ENCODE measurements at places on chromosomes 1 and 21.

DNA sequence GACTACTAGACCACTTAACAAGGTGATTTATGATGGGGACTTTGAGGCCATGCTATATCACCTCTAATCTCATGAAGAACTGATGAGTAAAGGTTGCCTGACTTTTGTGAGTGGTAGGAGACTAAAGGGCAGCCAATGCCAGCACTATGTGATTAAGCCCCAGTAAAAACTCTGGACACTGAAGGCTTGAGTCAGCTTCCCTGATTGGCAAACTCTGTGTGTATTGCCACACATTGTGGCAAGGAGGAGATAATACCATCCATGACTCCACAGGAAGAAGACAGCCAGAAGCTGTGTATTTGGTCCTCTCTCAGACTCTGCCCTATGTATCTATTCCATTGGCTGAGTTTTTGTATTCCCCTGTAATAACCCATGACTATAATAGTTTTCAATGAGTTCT, 413.3 kb upstream of the ZRANB2 start:
- DNase-seq = no peak
- no peaks in the 10 kb centered on the region for H3K27me3 ChIP-seq
- H3K27ac ChIP-seq = no peak overlapping the region
- H3K4me1 ChIP-seq = no peaks in the 10 kb centered on the region

DNA sequence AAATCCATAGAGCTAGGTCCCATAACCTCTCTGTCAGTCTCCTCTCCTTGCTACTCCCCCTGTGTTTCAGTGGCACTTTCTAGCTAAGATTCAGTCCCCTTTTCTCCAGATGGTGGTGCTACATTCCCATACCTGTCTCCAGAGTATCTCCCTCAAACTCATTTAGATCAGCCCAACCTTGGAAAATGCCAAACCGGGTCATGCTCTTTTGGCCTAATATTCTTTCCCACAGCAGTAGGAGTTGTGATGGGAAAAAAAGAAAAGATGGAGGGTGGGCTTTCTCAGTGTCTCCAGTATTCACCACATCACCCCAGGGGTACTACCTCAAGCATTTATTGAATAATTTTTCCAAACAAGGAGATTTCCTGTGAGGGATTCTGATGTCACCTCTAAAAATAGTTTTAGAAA, 3.2 kb upstream of the RXFP4 start:
- H3K27me3 ChIP-seq = no peaks in the 10 kb centered on the region
- H3K4me3 ChIP-seq = no peak overlapping the region
- H3K4me1 ChIP-seq = peaks cover 32% of the 10 kb centered on the region
- H3K27ac ChIP-seq = no peak overlapping the region
- DNase-seq = no peak

- no peaks in the 10 kb centered on the region for H3K27me3 ChIP-seq
- no peak overlapping the region for H3K4me3 ChIP-seq
- no peaks in the 10 kb centered on the region for H3K36me3 ChIP-seq
- DNase-seq = no peak
- H3K27ac ChIP-seq = no peak overlapping the region
- H3K4me1 ChIP-seq = no peaks in the 10 kb centered on the region
Measured at GRCh38 chr1:230824919-230825721, 43.2 kb downstream of the C1orf198 start.

DNA sequence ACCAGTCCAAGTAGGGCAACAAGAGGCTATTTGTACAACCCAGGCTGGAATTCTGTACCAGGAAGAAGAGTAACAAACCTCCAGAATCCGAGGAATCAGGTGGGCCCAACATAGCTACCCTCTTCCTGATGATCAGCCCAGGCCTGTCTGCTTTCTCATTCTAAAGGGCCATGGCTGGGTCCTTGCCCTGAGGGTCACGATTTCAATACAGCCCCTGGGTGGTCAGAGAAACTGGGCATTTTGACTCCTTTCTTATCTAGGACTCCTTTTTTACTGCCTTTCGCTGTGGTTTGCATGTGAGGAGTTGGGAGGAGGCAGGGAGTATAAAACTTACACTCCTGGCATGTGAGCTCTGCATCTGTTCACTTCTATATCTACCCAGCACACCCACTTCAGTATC, 164.9 kb upstream of the COA6 start:
- H3K27ac ChIP-seq = no peak overlapping the region
- no peak overlapping the region for H3K4me3 ChIP-seq
- H3K36me3 ChIP-seq = no peaks in the 10 kb centered on the region
- no peaks in the 10 kb centered on the region for H3K4me1 ChIP-seq
- DNase-seq = no peak

GRCh38 chr1:185250063-185250462, 67.0 kb downstream of the IVNS1ABP start:
- H3K36me3 ChIP-seq = no peaks in the 10 kb centered on the region
- H3K27ac ChIP-seq = no peak overlapping the region
- no peak for DNase-seq
- no peaks in the 10 kb centered on the region for H3K4me1 ChIP-seq
- no peaks in the 10 kb centered on the region for H3K27me3 ChIP-seq
